Stimulated activated CD4-positive, alpha-beta T cell treated with anti-CD3 and anti-CD28 coated beads, Interleukin-12 subunit alpha, Interleukin-12 subunit beta, amount 100 ng/mL, for 4 hours (primary cell): ENCODE measurements at places on chromosomes 2 and 18.

DNA sequence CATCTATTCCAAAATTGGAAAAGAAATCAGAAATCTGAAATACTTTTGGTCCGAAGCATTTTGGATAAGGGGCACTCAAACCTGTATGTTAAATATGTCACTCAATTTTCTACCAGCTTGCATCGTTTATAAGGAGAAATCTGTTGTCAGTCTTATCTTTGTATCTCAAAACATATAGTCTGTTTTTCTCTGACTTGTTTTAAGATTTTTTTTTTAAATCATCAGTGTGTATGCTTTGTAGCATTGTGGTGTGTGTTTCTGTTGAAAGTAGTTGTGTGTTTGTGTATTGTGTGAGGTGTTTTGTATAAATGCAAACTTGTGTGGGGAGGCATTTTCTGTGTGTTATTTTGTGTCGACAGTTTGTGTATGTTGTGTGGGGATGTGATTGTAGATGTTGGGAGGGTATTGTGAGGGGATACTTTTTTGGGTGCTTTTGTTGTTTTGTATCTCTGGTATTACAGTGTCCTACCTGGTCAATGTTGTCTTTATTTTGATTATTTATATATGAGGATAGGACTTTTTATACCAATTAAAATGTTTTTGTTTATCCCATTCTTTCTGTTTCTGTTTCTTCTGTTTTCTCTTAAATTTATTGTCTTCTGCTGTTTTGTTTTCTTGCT lies 30.9 kb downstream of the SMCHD1 start:
- DNase-seq, result no peak

DNA sequence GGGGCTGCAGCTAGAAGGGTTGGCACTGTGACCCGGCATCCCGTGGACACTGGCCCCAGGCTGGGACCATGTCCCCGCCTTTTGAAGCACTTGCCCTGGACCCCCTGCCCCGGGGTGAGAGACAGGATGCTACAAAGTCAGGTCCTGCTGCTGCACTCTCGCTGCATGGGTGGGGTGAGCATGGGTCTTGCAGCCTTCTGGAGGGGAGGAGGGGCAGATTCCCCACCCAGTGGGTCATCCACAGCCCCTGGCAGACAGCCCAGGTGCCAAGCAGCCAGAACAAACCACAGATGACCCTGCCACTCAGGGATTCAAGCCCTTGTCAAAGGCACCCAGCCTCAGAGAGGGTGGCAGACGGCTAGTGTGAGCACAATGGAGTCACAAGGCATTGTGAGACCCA lies 5.7 kb upstream of the NMUR1 start:
- DNase-seq, result no peak

GRCh38 chr2:200296118-200296517 lies 10.4 kb upstream of the SPATS2L start:
- no peak for DNase-seq

GRCh38 chr2:218368621-218369153 lies 12.0 kb downstream of the CATIP start:
- DNase-seq, result no peak

- no peak for DNase-seq
Observed at GRCh38 chr2:20563833-20564232, 87.1 kb downstream of the HS1BP3 start.

GRCh38 chr2:188345831-188346458 lies 54.3 kb downstream of the GULP1 start:
- DNase-seq, result no peak
